Brain pericyte (primary cell): ENCODE measurements at places on chromosomes 11 and 22.

- no peak for DNase-seq
Observed at GRCh38 chr11:15278128-15278527, 163.4 kb downstream of the INSC start.

DNA sequence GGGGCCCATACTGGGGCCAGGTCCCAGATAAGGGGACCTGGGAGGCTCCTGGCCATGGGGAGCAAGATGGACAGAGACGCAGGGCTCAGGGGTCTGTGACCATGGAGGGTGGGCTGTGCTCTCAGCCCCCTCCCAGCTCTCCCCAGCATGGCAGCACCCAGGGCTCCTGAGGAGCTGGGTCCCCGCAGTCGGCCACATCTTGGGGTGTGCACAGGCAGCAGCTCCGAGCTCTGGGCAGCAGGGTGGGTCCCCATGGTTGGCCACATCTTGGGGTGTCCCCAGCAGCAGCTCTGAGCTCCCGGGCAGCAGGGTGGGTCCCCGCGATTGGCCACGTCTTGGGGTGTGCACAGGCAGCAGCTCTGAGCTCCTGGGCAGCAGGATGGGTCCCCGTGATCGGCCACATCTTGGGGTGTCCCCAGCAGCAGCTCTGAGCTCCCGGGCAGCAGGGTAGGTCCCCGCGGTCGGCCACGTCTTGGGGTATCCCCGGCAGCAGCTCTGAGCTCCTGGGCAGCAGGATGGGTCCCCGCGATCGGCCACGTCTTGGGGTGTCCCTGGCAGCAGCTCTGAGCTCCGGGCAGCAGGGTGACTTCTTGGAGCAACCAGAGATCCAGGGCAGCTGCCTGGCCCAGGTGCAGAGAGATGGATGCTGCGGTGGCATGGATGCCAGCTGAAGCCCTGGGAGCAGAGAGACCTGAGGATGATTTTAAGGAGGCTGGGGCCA lies 18.3 kb upstream of the MUC5B start:
- DNase-seq: no peak

DNA sequence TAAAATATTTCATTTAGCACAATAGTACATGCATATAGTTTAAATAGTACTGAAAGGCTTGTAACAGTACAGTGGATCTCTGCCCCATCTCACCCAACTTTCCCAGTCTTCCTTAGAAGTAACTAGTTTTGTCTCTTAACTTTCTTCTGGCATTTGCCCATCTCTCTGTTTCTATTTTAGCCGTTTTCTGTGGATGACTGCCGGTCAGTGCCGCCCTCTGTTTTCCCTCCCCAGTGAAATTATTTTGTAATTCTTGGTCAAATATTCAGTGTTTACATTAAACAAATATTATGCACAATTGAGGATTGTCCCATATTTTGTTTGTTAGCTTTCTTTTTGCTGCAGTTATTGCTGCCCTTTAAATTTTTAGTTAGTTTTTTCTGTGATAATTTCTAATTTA lies 8.3 kb downstream of the PDHX start:
- DNase-seq: no peak

DNA sequence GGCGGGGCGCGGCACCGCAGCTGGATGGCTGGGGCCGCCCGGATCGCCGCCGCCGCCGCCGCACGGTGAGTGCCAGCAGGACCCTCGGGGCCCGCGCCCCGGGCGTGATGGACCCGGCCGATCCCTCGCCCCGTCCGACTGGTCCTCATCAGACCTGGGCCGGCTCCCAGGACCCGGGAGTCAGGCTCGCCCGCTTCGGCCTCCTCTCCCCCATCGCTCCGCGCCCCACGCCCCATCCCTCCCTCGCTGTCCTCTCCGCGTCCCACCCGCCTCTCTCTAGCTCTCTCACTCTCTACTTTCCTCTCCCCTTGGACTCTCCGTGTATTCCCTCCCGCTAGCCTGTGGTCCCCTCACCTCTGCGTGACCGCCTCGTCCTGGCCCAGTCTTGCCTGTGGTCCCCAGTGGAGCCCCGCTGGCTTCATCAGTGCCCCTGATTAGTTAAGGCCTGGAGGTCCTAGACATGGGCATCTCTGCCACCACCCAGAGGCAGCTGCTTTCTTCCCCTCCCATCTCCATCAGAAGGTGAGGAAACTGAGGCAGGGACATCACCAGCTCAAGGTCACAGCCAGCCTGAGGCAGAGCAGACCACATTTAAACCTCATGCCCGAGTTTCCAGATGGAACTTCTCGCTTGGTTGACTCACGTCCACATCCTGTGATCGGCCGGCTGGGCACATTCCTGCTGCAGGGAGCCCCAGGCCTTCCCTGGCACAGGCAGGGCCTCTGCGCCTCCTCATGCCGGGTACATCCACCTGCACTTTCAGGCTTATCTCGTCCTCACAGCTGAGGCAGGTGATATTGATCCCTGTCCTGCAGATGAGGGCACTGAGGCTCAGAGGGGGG lies 429 bp downstream of the SLC39A13 start:
- DNase-seq: peak; percentile 40

DNA sequence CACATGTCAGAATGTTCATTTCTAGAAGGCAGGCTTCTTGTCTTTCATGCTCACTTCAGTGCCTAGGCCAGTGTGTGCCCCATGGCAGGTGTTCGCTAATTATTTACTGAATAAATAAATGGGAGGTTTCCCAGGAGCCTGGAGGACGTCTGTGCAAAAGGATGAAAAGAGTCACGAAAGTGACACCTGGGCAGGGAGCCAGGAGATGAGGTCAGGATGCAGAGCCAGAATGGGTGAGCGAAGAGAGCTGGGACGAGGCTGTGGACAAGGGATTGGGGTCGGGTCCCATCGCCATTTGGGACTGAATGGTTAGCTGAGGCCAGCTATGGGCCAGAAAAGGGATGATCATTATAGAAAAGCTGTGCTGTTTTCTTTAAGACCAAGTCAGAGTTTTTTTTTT lies 560.4 kb downstream of the TBC1D22A start:
- no peak for DNase-seq

DNA sequence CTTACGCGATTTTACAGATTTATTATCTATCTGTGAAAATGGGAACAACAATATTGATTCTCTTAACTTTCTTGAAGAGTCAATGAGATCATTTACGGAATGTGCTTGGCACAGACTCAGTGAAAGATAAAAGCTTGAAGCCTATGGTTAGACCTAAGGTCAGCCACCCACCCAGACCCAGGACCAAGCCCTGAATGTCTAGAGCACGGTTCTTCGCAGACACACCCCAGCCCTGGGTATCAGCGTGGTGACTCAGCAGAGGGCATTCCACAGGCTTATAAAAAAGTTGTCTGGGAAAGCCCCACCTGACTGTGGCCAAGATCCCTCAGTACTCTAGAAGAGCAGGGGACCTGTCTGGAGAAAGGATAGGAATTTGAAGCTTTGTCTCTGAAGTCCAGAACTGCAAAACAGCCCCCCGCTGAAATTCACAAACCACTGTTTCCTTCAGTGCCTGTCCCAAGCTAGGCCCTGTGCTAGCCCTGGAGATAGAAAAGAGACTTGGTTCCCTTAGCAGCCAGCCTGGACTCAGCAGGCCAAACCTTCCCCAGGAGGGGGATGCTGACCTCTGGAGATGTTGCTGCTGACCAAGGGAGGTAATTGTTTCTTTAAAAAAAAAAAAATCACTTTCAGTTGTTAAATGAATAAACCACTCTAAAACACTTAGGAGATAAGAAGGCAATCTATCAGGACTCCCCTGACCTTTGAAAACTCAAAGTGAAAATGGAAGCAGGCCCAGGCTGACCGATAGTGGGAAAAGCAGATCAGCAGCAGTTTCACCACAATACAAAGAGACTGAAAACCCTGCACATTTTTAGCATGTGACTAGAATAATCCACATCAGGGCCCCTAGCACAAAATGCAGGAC lies 114.0 kb downstream of the ABTB2 start:
- DNase-seq: no peak

DNA sequence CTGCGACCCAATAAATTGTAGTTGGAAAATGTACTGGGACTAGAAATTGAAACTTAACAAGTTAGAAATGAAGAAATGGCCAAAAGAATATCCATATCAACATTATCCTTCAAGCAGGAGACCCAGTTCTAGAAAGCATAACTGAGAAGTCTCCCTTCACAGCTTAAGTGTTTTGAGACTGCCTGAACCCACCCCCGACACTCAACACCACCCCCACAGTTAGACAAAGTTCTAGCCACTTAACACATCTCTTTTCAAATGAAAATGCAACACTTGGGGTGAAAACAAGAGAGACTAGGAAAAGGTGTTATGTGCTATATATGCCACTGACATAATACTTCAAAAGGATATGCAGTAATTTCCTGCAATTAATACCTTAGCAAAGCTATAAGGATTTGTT lies 184.5 kb downstream of the SOX6 start:
- no peak for DNase-seq

- DNase-seq: no peak
Observed at GRCh38 chr22:45583504-45583903, 80.8 kb downstream of the FBLN1 start.

DNA sequence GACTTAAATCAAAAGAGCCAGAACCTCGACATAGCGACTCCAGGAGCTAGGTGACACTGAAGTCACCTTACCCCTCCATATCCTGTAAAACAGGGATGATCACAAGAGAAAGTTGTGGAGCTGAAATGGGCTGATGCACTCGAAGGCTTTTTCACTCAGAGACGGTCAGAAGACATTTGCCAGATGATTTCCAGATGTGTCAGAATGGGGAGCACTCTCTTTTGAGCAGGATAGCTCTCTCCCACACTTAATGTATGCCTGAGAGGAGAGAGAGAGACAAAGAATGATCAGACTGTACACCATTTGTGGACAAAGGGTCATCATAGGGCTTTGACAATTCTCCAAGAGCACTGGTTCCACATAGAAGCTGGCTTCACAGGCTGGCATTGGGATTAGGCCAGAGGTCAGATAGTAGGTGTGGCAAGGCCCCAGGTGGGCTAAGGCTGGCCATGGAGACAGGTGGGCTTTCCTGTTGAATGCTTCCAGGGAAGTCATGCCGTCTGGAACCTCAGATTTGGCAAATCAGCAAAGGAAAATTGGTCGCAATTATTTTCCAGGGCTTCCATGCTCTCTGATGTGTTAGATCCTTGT lies 42.3 kb upstream of the ETS1 start:
- DNase-seq: no peak
